Activated effector memory CD4-positive, alpha-beta T cell treated with Interleukin-2 at 50 U/mL for 16 hours (primary cell): ENCODE measurements at places on chromosomes 16 and 17.

GRCh38 chr16:71687861-71688260, 36.6 kb downstream of the PHLPP2 start:
- no peak for DNase-seq

DNA sequence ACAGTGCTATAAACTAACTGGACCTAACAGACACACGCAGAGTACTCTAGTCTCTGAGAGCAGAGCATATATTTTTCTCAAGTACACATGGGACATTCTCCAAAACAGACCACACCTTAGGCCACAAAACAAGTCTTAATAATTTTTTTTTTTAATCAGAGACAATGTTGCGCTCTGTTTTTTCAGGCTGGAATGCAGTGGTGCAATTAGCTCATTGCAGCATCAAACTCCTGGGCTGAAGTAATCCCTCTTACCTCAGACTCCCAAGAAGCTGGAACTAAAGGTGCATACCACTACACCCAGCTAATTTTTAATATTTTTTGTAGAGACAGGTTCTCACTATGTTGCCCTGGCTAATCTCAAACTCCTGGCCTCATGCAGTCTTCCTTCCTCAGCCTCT, 37.7 kb downstream of the ULK2 start:
- no peak for DNase-seq

- DNase-seq = peak; percentile 10
Measured at GRCh38 chr17:30600830-30601494, 123.8 kb downstream of the GOSR1 start.

- no peak for DNase-seq
Measured at GRCh38 chr17:46834846-46835245, 16.4 kb upstream of the WNT3 start.

GRCh38 chr17:74185571-74186185, 17.8 kb upstream of the RPL38 start:
- no peak for DNase-seq

- DNase-seq = no peak
Measured at GRCh38 chr17:29115961-29116803, 64.0 kb downstream of the MYO18A start.

DNA sequence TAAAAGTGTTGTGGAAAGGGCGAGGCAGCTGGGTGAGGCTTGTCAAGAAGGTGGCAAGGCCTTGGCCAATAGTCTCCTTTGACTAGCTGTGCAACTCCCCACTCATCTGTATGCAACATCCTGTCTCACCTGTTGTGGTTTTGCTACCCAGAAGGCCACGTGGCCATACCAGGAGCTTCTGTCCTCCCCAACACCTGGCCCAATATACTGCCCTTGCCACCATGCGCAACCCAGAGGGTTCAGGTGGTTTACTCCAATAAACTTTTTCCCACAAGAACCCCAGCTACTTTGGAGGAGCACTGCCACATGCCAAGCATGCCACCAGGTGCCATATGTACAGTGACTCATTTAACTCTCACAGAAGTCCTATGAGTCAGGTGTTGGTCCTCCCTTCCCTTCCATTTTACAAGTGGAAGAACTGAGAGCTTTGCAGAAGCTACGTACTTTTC, 10.2 kb downstream of the MYO19 start:
- no peak for DNase-seq

DNA sequence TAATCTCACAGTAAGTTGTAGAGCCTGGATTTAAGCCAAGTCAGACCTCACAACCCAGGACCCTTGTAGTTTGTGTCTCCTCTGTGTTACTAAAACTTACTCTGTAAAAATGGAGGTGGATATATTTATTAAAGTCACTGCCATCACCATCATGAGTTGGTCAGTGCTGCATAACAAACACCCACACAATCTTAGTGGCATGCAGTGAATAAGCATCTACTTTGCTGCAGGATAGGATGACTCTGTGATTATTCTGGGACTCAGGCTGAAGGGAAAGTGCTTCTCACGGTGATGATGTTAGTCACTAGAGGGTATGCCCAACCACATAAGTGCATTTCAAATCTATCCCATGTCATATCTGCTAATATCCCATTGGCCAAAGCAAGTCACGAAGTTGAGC, 398.7 kb downstream of the XYLT1 start:
- no peak for DNase-seq

DNA sequence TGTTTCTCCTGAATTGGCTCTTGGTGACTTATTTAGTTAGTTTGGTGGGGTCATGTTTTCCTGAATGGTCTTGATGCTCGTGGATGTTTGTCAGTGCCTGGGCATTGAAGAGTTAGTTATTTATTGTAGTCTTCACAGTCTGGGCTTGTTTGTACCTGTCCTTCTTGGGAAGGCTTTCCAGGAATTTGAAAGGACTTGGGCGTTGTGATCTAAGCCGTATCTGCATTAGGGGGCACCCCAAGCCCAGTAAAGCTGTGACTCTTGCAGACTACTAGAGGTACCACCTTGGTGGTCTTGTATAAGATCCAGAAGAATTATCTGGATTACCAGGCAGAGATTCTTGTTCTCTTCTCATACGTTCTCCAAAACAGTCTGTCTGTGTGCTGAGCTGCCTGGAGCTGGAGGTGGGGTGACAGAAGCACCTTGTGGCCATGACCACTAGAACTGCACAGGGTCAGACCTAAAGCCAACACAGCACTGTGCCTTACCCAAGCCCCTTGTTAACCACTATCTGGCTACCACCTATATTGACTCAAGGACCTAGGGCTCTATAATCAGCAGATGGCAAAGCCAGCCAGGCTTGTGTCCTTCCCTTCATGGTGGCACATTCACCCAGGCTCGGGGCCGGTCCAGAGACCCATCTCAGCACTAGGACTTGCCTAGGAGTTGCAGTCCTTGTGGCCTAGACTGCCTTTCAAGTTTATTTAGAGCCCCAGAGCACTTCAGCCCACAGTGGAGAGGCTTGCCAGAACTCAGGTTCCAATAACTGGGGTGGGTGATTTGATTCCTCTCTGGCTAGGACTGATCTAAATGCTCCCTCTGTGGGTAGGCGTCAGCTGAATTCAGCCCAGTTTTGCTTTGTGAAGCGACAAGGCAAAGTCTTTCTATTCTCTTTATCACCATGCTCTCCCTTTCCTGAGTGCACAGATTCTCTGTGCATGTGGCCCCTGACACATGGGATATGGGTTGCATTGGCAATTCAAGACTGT, 11.0 kb downstream of the RNF135 start:
- no peak for DNase-seq

DNA sequence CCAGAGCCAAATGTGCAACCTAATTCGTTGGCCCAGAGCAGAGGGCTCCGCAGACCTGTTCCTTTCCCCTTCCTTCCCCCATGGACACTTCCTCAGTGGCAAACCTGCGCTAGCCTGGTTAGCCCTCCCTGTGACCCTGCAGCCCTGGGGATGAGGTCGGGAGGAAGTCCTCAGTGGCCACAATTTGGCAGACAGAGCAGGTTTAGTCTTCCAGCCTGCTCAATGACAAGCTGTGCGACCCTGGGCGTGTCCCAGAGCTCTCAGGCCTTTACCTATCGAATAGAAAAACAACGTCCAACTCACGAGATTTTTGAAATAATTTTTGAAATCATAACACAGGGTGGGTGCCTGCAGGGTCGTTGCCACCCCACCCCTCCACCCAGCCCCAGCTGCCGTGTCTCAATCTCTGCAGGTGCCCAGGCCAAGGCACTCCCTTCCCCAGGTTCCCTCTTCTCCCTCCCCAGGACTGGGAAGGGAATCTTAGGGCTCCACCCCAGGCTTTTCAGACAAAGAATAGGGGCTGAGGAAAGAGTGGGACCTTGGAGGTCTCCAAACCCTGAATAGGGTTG, 1.4 kb downstream of the HBM start:
- no peak for DNase-seq

GRCh38 chr17:31838636-31839225, 20.3 kb downstream of the COPRS start:
- no peak for DNase-seq

GRCh38 chr16:88047462-88047861, 96.2 kb downstream of the BANP start:
- no peak for DNase-seq

DNA sequence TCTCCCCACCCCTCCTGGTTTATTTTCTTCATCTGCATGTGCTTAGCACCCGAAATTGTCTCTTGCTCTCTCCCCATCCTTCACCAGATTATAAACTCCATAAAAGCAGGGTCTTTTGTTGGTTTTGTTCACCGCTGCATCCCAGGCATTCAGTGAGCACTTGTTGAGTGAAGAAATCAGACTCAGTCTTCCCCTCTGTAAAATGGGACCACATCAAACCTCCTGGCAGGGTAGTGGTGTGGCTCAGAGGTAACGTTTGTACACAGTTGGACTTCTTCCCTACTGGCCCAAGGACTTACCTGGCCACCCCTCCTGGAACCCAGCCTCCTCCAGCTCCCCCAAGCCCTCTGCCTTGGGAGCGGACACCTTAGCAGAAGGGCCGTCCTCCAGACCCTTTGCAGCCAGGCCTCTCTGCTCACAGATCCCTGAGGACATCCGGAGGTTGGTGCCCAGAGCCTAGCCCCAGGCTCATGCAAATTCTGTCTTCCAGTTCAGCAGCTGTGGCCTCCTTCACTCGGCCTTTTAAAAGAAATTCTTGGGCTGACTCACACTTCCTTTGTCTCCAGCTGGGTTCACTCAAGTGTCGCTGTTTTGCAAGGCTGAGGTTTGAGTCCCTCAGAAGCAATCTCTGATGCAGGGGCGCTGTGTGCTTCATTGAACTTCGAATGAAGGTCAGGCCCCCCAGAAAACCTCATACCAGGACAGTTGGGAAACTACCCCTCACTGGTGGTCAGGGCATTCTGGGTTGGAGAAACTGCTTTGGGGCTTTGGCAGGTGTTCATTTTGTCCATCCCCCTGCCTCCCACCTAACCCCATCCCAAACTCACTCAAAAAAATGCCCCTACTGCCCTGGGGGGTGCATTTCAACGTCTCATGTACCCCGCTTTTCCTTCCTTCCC, 16.8 kb upstream of the RMI2 start:
- DNase-seq = peak; percentile 31

- no peak for DNase-seq
Measured at GRCh38 chr16:17759451-17760390, 289.0 kb upstream of the XYLT1 start.

- DNase-seq = no peak
Measured at GRCh38 chr17:28960256-28961061, 9.1 kb upstream of the PHF12 start.

DNA sequence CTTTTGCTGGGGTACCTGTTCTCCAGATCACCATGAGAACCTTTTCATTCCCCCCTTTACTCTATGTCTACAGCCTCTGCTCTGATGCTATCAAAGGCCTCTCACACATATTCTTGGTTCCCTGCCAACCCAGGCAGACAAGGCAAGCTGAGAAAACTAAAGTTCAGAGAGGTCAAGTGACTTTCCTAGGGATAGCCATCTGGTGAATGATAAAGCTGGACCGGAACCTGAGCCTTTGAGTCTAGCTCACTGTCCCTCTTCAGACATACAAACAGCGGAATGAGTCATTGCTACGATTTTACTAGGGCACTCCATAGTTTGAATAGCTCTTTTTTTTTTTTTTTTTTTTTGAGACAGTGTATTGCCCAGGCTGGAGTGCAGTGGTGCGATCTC, 73.3 kb downstream of the XYLT1 start:
- DNase-seq = no peak

GRCh38 chr17:2957631-2958286, 105.6 kb downstream of the OR1D5 start:
- DNase-seq = no peak

DNA sequence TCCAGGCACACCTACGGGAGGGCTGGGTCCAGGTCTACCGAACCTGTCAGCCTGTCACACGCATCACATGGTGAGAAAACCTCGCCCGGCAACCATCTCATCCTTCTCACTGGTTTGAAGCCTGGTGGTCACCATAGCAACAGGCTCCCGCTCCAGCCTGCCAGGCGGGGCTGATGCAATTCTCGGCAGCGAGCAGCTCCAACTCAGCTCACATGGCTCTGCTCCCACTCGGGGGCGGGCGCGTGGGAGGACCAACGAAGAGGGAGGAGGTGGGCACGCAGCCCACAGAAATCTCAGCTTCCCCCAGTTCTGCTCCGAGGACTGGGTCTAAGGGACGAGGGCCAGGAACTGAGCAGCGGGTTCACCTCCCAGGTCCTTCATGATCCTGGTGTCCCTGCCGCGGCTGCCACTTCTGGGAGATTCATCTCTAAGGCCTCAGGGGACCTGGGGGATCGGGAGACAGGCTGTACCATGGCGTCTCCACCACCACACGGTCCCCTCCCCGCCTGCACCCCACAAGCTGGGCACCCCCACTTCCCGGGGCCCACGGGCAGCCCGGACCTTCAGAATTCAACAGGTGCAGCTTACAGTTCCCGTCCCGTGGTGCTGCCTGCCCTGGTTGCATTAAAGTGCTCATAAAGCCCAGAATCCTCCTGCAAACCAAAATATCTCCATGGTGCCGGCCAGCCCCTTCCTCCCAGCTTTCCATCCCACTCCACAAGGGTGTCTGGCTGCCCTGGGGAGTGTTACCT, 25.8 kb downstream of the ABR start:
- no peak for DNase-seq

GRCh38 chr16:67298277-67298676, 18.9 kb downstream of the PLEKHG4 start:
- DNase-seq = no peak

GRCh38 chr17:46944931-46945330, 22.0 kb downstream of the GOSR2 start:
- DNase-seq = no peak

DNA sequence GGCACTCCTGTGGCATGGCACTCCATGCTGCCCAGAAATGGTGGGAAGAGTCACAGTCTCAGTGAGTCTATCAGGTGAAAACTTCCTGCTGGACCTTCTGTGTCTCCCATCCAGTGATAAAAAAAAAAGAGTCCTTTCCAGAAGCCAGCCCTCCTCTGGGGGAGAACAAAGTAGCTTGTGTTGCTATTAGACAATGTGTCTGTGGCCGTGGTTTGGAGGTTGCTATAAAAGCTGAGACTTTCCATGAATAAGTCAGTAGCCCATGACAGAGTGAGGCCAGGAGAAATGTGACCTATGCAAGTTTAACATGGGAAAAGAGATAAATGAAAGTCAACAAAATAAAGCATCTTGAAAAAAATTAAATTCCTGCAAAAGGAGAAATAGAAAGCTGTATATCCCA, 250.7 kb upstream of the MON1B start:
- DNase-seq = no peak
